NCI-H1417 (cell line): ENCODE measurements at places on chromosomes 1 and 21.

GRCh38 chr1:22628698-22629444 is 7.6 kb upstream of the C1QA start:
- no peak for DNase-seq

DNA sequence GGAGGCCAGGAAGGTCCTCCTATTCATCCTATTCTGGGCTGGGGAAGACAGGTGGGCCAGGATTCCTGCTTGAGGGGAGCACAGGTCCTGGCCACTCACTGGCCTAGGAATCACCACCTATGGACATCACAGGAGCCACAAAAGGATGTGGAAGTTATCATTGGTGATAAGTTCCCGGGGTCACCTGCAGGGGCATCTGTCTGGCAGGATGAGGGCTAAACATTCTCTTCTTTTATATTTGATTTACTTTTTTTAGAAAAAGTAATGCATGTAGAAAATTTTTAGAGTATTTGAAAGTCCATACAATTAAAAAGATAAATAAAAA is 33.2 kb upstream of the KIAA0040 start:
- DNase-seq: no peak

DNA sequence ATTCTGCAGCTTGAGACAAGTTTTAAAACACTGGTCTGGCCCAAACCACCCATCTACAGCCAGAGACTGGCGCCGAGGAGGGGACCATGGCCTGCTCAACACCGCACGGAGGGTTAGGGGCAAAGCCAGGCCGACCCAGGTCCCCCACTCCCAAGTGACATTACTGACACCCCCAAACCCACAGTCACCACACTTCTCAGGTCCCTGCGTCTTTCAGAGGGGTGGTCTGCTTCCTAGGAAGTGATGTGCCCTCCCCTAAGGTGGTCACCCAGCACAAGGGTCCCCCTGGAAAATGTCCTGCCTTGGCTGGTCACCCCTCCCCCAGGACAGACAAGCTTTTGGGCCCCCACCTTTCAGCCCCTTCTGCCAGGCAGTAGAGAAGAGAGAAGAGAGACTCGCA is 20.8 kb upstream of the EPHA2 start:
- DNase-seq: no peak

GRCh38 chr1:244066954-244067716 is 16.1 kb downstream of the ZBTB18 start:
- DNase-seq: no peak

GRCh38 chr1:230906226-230906625 is 37.9 kb upstream of the C1orf198 start:
- no peak for DNase-seq

- peak; percentile 14 for DNase-seq
These were observed 108.0 kb upstream of the TRABD2B start for GRCh38 chr1:48105165-48105564.

- DNase-seq: no peak
These were observed at the start of gene IKBKE for GRCh38 chr1:206469933-206470691. TSS of gene IKBKE (plus strand) at chr1:206470476. CDS start at chr1:206473228, 2,752 bp downstream.

DNA sequence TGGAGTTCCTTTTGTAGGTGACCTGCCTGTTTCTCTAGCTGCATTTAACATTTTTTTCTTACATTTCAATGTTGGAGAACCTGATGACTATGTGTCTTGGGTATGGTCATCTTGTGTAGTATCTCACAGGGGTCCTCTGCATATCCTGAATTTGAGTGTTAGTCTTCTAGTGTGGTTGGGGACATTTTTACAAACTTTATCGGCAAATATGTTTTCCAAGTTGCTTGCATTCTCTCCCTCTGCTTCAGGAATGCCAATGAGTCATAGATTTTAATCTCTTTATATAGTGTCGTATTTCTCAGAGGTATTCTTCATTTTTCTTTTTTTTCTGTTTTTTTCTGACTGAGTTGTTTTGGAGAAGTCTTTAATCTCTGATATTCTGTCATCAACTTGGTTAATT is 684.0 kb downstream of the NCAM2 start:
- no peak for DNase-seq

DNA sequence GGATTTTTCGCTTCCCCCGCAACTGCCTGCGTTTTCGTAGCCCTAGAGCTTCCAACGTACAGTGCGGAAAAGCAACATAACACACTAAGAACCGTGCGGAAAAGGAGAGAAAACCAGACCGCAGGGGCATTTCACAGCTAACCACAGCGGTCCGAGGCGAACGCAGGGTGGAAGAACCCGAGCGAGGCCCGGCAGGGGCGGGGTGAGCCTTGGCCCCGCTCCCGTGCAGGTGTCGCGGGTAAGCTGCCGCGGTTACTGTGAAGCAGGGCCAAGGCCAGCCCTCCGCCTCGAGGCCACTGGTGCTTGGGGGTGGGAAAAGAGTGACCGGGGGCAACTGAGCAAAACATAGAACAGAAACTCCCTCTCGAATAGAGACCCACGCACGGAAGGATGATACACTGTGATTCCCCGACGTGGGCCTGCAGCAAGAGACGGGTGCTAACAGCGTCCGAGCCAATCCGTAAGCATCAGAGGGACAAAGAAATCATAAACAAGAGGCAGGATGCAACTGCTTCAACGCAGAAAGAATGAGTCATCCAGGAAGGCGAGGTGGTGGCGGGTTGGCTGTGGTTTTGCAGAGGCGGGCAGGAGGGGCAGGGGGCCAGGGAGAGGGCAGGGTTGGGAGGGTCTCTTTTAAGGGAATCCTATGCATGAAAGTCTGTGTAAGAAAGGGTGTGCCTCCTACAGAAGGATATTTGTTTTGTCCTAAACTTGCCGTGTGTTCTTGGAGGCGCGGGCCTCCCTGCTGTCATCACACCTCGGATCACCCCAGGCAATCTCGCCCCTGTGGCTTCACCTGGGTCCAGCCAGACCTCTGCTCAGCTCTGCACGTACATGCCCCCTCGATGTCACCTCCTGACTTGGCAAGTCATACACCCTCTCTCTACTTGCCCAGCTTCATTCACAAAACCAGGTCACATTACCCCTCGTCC is 7.3 kb downstream of the GNG4 start:
- DNase-seq: peak; percentile 80

DNA sequence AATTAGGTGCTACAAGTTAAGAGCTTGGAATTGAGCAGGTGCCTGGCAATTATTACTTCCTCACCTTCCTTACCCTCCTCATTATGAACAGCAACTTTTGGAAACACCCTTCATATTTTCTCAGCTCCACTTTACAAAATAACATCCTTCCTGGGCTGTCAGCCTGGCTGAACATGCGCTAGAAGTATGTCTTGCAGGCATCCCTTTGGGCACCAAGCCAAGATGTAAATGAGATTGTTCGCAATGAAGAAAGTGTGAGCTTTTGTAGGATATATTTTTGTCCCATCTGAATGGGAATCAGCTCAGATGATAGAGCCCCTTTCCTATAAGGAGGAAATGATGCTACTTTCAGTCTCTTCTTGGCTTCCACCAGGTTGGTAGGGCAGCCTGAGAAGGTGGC is 245.9 kb downstream of the KAZN start:
- no peak for DNase-seq

DNA sequence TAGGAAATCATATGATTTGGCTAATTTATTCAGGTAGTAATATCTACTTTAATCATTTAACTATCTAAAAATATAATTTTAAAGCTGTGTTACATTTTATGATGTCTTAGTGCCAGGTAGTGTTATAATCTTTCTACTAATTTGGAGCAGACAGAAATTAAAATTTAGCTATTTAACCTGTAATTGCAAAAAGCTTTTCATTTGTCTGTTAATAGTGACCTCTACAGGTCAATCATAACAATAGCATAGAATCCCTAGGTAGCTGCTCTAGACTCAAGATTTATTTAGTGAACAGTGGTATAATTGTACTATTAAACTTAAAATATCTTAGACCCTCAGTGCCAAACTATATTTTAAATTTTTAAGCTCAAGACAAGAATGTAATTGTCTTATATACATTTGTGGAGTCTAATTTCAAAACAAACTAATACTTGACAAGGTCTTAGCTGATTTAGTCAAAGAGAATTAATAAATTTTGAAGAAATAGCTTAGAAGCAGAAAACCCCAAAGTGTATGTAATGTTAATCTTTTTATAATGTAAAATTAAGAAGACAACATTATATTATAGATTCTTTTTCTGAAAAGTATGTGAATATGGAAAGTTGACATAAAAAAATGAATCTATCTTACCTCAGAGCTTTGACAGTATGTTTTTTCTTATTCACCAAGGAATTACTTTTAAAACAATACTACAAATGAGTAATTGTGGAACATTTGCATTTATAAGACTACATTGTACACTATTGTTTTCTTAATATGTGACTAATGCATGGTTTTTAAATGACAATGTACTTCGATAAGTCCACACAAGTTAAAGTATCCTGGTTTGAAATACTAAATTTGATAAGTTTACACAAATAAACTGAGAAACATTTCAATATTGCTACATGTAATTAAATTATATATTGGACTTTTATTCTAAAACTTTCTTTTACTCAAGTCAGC is 64.1 kb upstream of the RNPC3 start:
- peak; percentile 47 for DNase-seq
